ENCODE measurements at places on chromosomes 6 and 20. TPM values are rescaled to one million over a fixed set of nuclear protein-coding genes. Genes with fewer than 3 reads are reported as not detected.

DNA sequence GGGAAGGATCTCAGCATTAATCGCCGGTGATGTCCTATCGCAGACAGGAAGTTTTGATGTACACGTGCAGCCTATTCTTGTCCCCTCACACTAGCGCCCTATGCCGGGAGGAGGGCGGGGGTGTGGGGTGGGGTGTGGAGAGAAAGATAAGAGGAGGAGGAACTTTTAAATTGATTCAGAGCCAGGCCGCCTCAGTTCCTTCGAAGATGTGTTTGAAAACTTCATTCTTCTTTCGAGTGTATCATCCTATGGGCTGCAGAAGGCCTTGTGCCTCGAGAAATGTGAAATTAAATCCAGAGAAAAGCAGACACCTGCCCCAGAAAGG lies 2.5 kb upstream of the POU3F2 start:
- no peak for DNase-seq

GRCh38 chr6:98579079-98579478 lies 255.3 kb upstream of the POU3F2 start:
- DNase-seq, result no peak

HMGCLL1 gene
- 2.2 TPM for total RNA-seq

C6orf52 gene
- 0.49 TPM for total RNA-seq

Measured in Right ventricle myocardium inferior (tissue), 1 donor.